Smooth muscle cell of trachea (primary cell): ENCODE measurements at places on chromosomes 3 and 15. TPM values are rescaled to one million over a fixed set of nuclear protein-coding genes. Genes with fewer than 3 reads are reported as not detected.

The GOLGA8O gene
- 0.50 TPM in 1 of 2 replicates, not detected in the other for total RNA-seq

The CKMT1B gene
- not detected in 2 replicates for total RNA-seq

The PLA2G4E gene
- under 0.01 TPM in 1 of 2 replicates, not detected in the other for total RNA-seq

The FBXO22 gene
- 46.4 and 77.6 TPM in 2 replicates for total RNA-seq

The CAMK2N2 gene
- total RNA-seq, result not detected in 2 replicates

The SMAD6 gene
- 16.6 and 23.3 TPM in 2 replicates for total RNA-seq

The KLF13 gene
- total RNA-seq, result 32.9 and 45.8 TPM in 2 replicates

The TMEM207 gene
- total RNA-seq, result not detected in 2 replicates

The PSTPIP1 gene
- total RNA-seq, result 0.17 and 0.73 TPM in 2 replicates

The STAC gene
- 2.5 and 3.6 TPM in 2 replicates for total RNA-seq

The CSPG4 gene
- total RNA-seq, result 130 and 133 TPM in 2 replicates

The GJD2 gene
- not detected in 2 replicates for total RNA-seq

The MAPKAPK3 gene
- 38.0 and 46.1 TPM in 2 replicates for total RNA-seq

The AADACL2 gene
- total RNA-seq, result not detected in 2 replicates

The BNIP2 gene
- 122 and 152 TPM in 2 replicates for total RNA-seq

The OIP5 gene
- 1.5 and 10.0 TPM in 2 replicates for total RNA-seq

The DTX3L gene
- total RNA-seq, result 26.5 and 27.5 TPM in 2 replicates

The TMEM158 gene
- total RNA-seq, result 46.0 and 82.2 TPM in 2 replicates

The HSPBAP1 gene
- total RNA-seq, result 6.8 and 9.1 TPM in 2 replicates

The PPARG gene
- 45.4 and 68.1 TPM in 2 replicates for total RNA-seq

The LIPH gene
- total RNA-seq, result not detected in 2 replicates

The ACVR2B gene
- total RNA-seq, result 1.8 and 2.0 TPM in 2 replicates

The RPL15 gene
- total RNA-seq, result 2,472 and 2,629 TPM in 2 replicates

The ASB14 gene
- not detected in 2 replicates for total RNA-seq

The UCN2 gene
- 1.2 and 1.3 TPM in 2 replicates for total RNA-seq

The LYZL4 gene
- not detected in 2 replicates for total RNA-seq

The GABRR3 gene
- total RNA-seq, result not detected in 2 replicates

The GOLGA8G gene
- total RNA-seq, result not detected in 2 replicates

The PDCD6IP gene
- total RNA-seq, result 171 and 210 TPM in 2 replicates

The CCR4 gene
- not detected in 2 replicates for total RNA-seq

The IL20RB gene
- total RNA-seq, result 2.6 and 6.9 TPM in 2 replicates

The COLQ gene
- total RNA-seq, result 0.15 and 0.66 TPM in 2 replicates

The EAF2 gene
- total RNA-seq, result 0.87 and 0.99 TPM in 2 replicates

The SCG5 gene
- total RNA-seq, result 15.3 and 21.5 TPM in 2 replicates

The GRK7 gene
- under 0.01 TPM in 1 of 2 replicates, not detected in the other for total RNA-seq

The RBP2 gene
- total RNA-seq, result not detected in 2 replicates

The KIF7 gene
- total RNA-seq, result 11.9 and 19.7 TPM in 2 replicates
